Left ventricle myocardium inferior (tissue), 1 donor: ENCODE measurements at places on chromosomes 2 and 18.

GRCh38 chr2:64243081-64244036 is 99.1 kb upstream of the PELI1 start:
- no peak for DNase-seq

DNA sequence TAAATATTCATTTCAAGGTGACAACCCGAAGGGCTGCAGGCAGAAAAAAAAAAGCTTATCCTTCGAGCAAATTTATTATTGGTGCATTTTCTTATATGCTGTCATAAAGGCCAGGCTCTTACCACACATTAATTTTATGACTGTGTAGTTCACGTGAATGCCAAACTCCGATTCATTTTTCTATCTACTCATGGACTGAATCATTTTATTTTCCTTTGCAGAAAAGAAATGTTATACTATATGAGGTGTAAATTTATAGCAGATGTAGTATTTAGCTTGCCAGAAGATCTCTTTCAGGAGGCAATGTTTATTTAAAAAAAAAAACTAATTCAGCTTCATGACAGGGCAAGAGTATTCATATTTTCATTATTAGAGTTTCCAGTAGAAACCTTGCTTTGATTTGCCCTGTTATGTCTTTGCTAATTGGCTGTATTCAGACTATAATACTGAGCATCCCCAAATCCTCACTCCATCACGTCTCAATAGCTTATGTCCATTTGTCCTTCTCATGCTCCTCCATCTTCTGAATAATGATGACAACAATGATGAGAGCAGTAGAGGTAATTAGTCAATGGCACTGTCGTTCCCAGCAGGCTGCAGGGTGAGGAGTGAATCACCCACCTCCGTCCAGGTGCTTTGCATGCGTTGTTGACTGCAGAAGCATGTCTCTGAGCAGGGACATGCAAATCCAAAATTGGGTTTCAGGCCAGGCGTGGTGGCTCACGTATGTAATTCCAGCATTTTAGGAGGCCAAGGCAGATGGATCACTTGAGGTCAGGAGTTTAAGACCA is 101.1 kb upstream of the RAB12 start:
- DNase-seq, result no peak

- DNase-seq, result no peak
These were observed 308.3 kb downstream of the DLGAP1 start for GRCh38 chr18:4146797-4147196.

DNA sequence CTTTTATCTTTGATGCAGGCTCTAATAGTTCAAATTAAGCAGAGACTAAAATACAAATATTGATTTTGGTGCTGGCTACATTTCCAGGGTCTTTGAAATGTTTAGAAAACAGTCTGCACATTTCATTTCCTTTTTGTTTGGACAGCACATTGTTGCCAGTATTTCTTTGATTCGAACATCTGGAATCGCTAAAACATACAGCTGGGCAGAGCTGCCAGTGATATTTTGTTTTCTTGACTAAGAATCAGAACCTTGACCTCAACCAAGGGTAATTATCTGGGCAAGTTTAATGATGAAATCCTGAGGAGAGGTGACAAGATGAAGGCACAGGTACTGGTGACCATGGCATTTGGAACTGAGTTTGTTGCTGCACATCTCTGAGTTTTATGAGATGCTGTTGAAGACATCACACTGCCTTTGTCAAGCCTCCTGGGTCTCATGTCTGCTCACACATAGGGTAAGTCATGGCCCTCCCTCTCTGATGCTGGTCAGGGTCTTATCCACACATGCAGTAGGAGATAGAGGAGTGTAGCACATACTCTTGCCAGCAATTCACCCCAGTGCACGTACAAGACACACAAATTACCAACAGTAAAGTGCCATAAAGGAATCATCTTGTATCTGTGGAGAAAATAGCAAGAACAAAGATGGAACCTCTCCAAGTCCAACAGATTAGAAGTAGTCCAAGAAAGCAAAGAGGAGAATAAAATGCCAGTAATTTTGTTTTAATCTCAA is 391.9 kb downstream of the RND3 start:
- DNase-seq, result no peak
